Stomach (tissue), 19 donors: ENCODE measurements at places on chromosomes 12 and 14. TPM values are rescaled to one million over a fixed set of nuclear protein-coding genes. Genes with fewer than 3 reads are reported as not detected.
A peak's percentile ranks its signal among the peaks of the same experiment; 100 is the strongest.

- no peak overlapping the region for H3K27ac ChIP-seq
- H3K36me3 ChIP-seq, result no peaks in the 10 kb centered on the region
- no peaks in the 10 kb centered on the region for H3K4me1 ChIP-seq
- no peak for DNase-seq
Measured at GRCh38 chr14:63273717-63274655, 44.7 kb downstream of the GPHB5 start.

Gene SCNN1A
- total RNA-seq, result 277 TPM

Gene MYO1H
- total RNA-seq, result not detected

DNA sequence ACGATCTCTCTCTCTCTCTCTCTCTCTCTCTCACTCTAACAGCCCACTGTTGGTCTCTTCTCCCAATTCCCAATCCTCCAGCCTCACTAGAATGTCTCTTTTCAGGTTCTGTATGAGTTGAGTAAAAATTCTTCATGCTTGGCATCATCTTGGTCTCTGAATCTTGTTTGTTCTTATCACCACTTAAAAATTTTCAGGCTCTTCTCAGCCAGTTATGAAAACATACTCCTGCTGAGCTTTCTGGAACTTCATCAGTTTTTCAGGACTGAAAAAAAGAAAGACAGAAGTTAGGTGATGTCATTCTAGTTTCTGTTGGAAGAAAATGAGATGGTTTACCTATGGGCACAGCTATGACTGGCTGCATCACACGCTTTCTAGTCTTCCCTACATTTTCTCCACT is 11.5 kb upstream of the IL22 start:
- H3K4me1 ChIP-seq, result no peaks in the 10 kb centered on the region
- no peak for DNase-seq
- H3K27me3 ChIP-seq, result no peaks in the 10 kb centered on the region
- H3K4me3 ChIP-seq, result no peak overlapping the region
- no peak overlapping the region for H3K27ac ChIP-seq

DNA sequence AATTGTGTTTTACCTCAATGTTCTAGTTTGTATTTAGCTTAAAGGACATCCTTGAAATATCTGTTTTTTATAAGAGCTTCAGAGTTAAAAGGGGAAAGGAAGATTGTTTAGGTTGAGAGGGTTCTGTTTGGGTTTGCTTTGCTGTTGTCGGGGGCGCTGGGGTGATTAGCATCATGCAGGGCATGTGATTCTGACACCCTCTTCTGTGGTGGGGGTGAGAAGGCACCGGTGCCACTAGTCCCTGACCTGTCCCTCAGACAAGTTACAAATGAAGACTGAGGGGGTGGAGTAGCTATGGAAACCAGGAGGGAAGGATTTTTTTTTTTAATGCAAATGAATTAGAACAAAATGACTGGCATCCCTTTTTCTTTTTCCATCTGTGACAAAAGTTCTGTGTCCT is 291.3 kb downstream of the RPAP3 start:
- H3K36me3 ChIP-seq, result no peaks in the 10 kb centered on the region
- no peaks in the 10 kb centered on the region for H3K27me3 ChIP-seq
- H3K4me3 ChIP-seq, result no peak overlapping the region
- H3K27ac ChIP-seq, result no peak overlapping the region

DNA sequence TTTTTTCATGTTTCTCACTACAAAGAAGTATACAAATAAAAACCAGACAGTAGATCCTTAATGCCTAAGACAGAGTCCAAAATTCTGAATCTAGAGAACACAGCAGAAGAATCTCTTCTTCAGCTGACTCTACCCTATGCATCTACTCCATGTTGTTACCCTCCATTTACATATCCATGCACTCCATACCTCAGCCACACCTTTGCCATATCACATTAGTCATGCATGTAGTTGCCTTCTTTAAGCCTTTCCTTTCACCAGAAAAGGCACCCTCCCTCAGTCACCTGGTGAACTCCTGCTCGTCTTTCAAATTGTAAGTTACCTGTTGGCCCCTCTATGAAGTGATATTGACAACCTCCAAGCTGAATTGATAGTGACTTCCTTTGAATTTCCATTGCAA is 271.2 kb upstream of the FAR2 start:
- H3K27me3 ChIP-seq, result no peaks in the 10 kb centered on the region
- no peaks in the 10 kb centered on the region for H3K4me1 ChIP-seq
- H3K27ac ChIP-seq, result no peak overlapping the region
- no peaks in the 10 kb centered on the region for H3K36me3 ChIP-seq
- DNase-seq, result no peak

DNA sequence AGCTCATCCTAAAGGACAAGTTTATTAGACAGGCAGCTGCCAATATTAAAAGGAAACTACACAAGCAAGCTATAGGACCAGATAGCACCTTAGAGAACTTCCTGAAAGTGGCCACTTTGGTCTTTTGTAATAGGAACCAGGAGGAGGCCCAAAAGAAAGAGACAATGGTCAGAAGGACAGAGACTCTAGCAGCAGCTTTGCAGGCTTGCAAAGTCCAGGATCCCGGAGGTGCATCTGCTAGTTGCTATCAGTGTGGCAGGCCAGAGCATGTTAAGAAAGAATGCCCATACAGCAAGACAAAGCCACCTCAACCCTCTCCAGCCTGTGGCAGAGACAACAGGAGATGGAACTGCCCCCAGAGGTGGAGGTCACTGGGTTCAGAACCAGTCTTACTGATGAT is 23.4 kb downstream of the APOBEC1 start:
- H3K4me1 ChIP-seq, result peaks cover 17% of the 10 kb centered on the region
- H3K4me3 ChIP-seq, result no peak overlapping the region
- no peak for DNase-seq
- H3K36me3 ChIP-seq, result no peaks in the 10 kb centered on the region

Gene TMED10
- 292 TPM for total RNA-seq

Gene RTN1
- 7.8 TPM for total RNA-seq

DNA sequence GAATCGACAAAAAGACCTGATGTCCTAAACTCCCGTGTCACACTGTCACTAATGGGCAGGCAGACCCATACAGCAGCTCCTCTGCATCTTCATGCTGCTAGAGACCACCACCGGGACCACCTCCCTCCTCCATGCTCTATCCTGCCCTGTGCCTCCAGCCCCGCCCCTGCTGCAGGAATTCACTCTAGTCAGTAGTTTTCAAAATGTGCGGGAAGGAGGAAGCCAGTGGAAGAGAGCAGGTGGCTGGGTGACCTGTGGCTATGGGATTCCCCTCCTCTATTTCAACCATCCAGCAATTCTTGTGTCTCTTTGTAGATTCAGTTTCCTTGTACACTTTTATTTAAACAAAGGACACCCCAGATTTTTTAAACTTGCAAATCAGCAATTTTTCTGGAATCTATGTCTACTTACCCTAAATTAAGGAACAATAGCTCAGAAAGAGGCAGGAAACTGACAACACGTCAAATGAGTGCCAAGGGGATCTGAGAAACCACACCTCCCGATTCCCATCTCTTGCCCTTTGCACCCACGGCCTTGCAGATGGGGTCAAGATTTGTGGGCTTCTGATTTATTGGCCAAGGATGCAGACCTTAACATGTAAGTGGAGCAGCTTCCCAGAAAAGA is 20.4 kb upstream of the MAP1LC3B2 start:
- H3K36me3 ChIP-seq, result no peaks in the 10 kb centered on the region
- H3K27me3 ChIP-seq, result no peaks in the 10 kb centered on the region
- peak overlapping the region; percentile 62 for H3K27ac ChIP-seq
- H3K4me1 ChIP-seq, result peaks cover 33% of the 10 kb centered on the region

- H3K27me3 ChIP-seq, result no peaks in the 10 kb centered on the region
- no peaks in the 10 kb centered on the region for H3K36me3 ChIP-seq
- H3K4me3 ChIP-seq, result no peak overlapping the region
- H3K27ac ChIP-seq, result no peak overlapping the region
Measured at GRCh38 chr14:85579942-85580341, 50.0 kb downstream of the FLRT2 start.

Gene VASH1
- total RNA-seq, result 4.9 TPM

DNA sequence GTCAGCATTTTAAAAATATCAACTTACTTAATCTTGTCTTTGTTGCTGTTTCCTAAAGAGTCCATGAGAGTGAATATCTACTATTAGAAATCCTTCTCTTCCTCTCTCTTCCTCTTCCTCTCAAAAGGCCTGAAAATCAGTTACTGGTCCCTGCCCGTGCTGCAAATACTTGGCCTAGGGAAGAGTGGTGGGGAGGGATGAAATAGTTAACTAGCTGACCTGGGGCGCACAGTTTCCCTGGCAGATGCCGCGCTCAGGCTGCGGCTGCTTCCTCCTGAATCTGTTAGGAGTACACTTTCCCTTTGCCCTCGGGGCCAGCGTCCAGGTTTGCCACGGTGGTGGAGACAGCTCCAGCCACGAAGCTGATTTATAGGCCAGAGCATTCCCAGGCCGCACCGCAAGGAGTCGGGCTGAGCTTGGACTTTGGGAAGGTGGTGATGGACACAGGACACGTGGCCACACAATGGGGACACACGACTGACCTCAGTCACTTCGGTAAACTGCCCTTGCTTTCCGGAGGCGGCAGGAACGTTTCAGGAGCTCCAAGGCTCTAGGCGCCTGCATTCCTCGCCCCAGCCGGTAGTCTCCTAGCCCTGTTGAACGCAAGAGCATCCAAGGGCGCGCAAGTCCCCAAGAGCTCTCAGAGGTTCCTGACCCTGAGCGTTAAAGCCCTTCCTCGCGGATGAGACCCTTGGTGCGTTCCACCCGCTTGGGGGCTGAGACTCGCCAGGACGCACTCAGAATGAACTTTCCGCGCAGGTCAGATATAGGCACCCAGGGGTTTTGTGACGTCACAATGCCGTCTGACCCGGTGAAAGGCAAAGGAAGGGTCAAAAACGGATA is 7.1 kb upstream of the ASCL1 start:
- no peak overlapping the region for H3K4me3 ChIP-seq
- peak; percentile 45 for DNase-seq
- peaks cover 9% of the 10 kb centered on the region for H3K4me1 ChIP-seq

- H3K36me3 ChIP-seq, result no peaks in the 10 kb centered on the region
- DNase-seq, result peak; percentile 34
- H3K4me1 ChIP-seq, result peaks cover 16% of the 10 kb centered on the region
- H3K4me3 ChIP-seq, result peak overlapping the region; percentile 86
- no peaks in the 10 kb centered on the region for H3K27me3 ChIP-seq
Measured at GRCh38 chr12:3077572-3078081, 448 bp downstream of the TSPAN9 start.

GRCh38 chr12:100656856-100657255 is 83.4 kb downstream of the GAS2L3 start:
- H3K27ac ChIP-seq, result no peak overlapping the region
- no peaks in the 10 kb centered on the region for H3K4me1 ChIP-seq
- no peaks in the 10 kb centered on the region for H3K27me3 ChIP-seq
- DNase-seq, result no peak

- H3K36me3 ChIP-seq, result no peaks in the 10 kb centered on the region
- no peaks in the 10 kb centered on the region for H3K27me3 ChIP-seq
Measured at GRCh38 chr14:33061667-33062325, 123.1 kb downstream of the NPAS3 start.

Gene TTC8
- not detected for total RNA-seq

DNA sequence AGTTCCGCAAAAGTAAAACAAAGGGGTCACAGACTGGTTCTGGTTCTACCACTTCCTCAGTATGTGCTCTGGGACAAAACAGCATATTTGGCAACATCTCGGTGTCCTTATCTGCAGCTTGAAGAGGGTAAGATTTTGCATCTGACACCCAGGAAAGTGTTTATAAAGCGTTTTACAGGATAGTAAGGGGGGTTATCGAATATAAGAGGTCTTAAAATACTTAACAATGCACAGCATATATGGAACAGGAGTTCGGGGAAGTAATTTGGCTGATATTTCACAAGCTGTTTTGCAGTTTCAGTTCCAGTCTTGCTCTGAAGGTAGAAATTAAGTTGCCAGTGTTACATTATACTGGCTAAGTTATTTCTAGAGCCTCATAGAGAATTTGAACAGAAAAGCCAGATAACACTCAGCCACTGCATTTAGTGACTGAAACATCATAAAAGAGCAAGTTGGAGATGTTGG is 904 bp upstream of the MAP4K5 start:
- no peak for DNase-seq
- peaks cover 23% of the 10 kb centered on the region for H3K4me1 ChIP-seq
- H3K27me3 ChIP-seq, result no peaks in the 10 kb centered on the region
- peak overlapping the region; percentile 78 for H3K4me3 ChIP-seq
- H3K36me3 ChIP-seq, result no peaks in the 10 kb centered on the region
- H3K27ac ChIP-seq, result peak overlapping the region; percentile 95

- no peak overlapping the region for H3K27ac ChIP-seq
- no peaks in the 10 kb centered on the region for H3K36me3 ChIP-seq
- no peaks in the 10 kb centered on the region for H3K4me1 ChIP-seq
- DNase-seq, result no peak
- H3K4me3 ChIP-seq, result no peak overlapping the region
Measured at GRCh38 chr12:4203772-4204376, 69.7 kb upstream of the CCND2 start.

DNA sequence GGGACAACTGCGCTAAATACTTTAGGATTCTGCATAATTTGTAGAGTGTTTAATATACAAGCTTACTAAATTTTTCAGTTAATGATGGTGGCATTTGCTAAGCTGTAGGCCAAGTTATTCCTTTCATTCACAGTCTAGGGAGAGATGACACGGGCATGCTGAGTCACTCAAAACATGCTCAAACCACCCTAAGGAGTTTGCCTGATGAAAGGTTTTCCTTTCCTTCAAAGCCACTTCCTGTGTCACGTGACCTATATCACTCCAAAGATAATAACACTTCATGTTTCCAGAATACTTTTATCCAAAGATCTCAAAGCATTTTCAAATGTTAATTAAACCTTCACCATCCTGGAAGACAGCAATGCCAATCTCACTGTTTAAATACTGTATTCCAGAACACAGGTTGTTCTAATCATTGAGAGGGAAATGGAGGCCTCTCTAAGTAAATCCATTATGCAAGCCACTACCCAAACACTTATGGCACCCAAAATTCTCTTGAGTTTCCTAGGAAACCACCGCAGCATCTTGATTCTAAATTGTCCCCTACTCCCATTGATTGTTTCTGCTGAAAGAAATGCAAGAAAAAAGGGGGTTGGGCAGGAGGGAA is 207.0 kb upstream of the CDKN3 start:
- H3K4me1 ChIP-seq, result no peaks in the 10 kb centered on the region
- no peak for DNase-seq
- no peak overlapping the region for H3K27ac ChIP-seq
- no peak overlapping the region for H3K4me3 ChIP-seq
- no peaks in the 10 kb centered on the region for H3K27me3 ChIP-seq
- no peaks in the 10 kb centered on the region for H3K36me3 ChIP-seq

GRCh38 chr12:30880061-30880460 is 46.5 kb upstream of the TSPAN11 start:
- no peak overlapping the region for H3K27ac ChIP-seq
- peak; percentile 14 for DNase-seq
- no peaks in the 10 kb centered on the region for H3K27me3 ChIP-seq
- no peak overlapping the region for H3K4me3 ChIP-seq
- no peaks in the 10 kb centered on the region for H3K4me1 ChIP-seq

Gene RAPGEF3
- 15.9 TPM for total RNA-seq

Gene GALNT8
- total RNA-seq, result not detected

Gene SP7
- total RNA-seq, result not detected

DNA sequence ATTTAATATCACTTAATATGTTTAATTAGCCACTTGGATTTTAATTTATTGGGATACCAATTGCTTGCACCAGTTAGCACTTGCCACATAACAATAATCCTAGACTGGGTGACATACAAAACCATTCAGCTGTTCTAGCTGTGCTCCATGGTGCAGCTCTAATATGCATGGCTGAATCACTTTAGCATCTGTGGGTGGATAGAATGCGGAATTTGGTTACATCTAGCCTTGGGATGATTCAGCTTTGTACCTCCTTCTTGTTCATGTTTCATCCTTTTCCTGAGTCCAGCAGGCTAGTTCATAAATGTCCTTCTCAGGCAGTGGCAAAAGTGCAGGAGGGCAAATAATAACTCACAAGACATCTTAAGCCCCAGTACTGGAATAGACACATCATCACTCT is 1263.0 kb downstream of the LRFN5 start:
- no peak for DNase-seq
- H3K4me1 ChIP-seq, result no peaks in the 10 kb centered on the region
- no peak overlapping the region for H3K4me3 ChIP-seq
- H3K27ac ChIP-seq, result no peak overlapping the region

Gene SOAT2
- total RNA-seq, result not detected

Gene SCYL2
- total RNA-seq, result 70.3 TPM

Gene LRP6
- 40.3 TPM for total RNA-seq
